ENCODE measurements at places on chromosomes 1 and 21.

DNA sequence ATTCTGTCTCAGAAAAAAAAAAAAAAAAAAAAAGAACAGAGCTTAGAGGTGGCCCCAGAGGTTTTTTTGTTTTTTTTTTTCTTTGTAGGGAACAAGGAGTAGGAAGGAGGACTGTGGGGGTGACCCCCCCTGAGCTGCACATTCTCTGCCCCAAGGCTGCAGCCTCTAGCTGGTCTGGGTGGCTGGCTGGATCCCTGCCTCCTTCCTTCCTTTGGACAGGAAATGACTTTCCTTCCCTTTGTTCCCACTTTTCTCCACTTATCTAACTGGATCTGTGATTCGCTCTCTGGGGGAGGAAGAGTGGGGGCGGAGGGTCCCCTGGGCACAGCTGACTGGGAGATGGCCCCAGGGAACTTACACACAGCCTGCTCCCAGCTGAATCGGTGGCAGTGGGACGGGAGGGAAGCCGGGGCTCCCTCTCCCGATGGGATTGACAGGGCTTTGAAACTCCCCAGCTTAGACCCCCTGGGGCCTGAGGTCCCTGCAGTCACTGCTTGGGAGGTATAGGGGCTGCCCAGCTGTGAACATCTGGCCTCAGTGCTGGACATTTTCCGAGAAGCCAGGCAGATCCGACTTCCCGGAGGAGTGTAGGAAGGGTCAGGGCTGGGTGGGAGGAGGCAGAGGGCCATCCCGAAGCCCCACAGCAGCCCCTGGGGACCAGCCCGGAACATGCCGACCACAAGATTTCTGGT lies 2.1 kb downstream of the FBLIM1 start:
- no peak for DNase-seq

DNA sequence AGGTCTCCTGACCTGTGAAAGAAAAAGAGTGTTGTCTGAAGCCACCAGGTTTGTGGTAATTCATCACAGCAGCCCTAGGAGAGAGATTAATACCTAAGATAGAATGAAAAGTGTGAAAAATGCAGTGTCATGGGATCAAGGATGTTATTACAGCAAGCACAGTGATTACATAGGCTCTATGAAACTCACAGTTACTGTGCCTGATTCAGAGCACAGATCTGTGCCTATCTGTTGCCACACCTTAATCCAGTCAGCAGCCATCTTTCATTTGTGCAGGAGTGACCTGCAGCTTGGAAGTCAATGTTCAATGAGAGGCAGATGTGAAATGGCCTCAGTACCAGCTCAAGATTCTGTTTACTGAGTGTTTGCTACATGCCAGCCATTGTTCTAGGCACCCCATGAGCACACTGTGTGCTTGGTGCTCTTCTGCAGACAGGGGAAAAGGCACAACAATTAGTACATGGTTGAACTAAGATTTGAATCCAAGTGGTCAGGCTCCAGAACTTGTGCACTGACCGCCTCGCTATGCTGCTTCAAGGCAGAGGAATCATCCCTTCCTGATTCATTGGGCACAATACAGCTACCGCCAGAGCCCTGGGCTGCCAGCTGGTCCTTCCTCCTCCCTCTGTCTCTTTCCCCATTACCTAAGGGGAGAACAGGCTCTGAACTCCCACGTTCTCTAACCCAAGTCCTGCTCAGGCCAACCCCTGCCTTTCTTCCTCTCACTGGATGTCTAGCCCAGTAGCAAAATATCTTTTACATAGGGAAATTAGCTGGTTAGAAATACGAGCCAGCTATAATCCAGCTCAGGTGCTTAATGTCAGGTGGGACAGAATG lies 56.3 kb upstream of the NEK2 start:
- DNase-seq = no peak

DNA sequence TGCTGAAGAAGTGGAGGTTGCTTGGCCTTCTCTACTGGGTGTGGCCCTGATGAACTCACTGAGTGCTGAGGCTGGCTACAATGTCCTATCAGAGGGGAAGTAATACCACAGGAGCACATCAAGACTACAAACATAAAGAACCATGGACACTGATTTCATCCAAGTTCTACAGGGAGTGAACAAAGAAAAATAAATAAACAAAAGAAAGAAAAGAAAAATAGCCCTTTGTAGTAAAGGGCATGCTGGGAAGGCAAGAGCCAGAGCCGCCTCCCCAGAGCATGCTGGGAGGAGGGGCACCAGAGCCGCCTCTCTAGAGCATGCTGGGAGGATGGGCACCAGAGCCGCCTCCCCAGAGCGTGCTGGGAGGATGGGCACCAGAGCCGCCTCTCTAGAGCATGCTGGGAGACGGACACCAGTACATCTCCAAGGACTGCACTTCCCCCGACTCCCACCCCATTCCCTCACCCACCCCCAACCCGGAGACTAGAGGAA lies 65.9 kb downstream of the LAMC2 start:
- DNase-seq = no peak

- no peak for DNase-seq
Measured at GRCh38 chr1:175665616-175666015, 77.8 kb downstream of the TNR start.

DNA sequence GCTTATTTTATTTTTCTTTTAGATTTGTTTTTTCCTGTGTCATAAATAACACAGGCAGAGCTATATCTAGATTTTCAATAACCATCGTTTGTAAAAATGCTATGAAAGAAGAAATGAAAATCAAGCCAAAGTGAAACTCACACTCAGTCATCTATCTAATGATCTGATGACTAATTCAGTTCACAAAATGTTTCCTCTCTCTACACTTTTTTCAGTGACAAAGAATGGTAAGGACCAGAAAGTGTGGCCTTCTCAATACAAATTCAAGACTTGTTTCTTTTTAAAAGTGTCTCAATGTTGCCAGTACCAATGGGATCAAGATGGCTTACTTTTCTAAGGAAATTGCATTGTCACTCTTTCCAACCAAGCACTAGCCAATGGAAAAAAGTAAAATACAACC lies 282.8 kb upstream of the PKN2 start:
- DNase-seq = no peak

DNA sequence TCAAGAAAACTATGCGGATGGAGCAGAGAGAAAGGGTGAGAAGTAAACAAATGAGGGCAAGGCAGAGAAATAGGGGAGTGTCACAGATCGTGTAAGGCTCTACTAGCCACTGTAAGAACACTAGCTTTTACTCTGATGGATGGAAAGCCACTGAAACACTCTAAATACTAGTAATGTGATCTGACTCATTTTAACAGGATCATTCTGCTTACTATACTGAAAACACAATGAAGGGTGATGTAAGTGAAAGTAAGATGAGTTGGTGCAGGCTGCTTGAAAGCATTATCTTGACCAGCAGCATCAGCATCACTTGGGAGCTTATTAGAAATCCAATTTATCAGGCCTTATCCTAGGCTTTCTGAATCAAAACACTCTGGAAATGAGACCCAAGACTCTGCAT lies 32.7 kb downstream of the TUT4 start:
- DNase-seq = no peak

- no peak for DNase-seq
Measured at GRCh38 chr1:42700006-42700405, 17.8 kb downstream of the YBX1 start.

DNA sequence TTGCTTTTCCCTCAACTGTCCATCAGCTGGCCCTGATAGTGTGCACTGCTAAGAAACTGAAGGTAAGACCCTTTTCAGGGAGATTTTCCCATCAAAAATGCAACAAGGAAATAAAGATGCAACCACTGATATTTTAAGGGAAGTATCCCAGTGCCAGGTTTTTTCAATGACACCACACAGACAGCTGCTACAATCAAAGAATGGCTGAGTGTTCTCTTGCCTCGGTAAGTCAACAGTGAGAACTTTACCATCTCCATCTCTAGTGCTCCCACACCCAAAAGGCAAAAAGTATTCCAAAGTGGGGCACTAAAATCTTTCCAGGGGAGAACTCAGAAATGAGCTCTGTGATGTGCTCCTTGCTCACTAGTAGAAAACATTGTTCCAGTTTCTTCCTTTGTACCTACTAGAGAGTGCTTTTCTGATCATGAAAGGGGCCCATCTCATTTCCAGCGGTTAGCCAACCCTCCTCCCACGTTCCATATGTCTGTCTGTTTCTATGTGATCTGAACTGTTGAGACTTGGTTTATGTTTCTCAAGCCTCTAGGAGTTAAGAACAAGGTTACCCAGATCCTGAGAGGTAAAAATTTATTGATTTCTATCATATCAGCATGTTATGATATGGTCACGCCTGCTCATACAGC lies 67.6 kb upstream of the NEK2 start:
- no peak for DNase-seq

- no peak for DNase-seq
Measured at GRCh38 chr1:207839083-207839413, 71.9 kb downstream of the CD34 start.

DNA sequence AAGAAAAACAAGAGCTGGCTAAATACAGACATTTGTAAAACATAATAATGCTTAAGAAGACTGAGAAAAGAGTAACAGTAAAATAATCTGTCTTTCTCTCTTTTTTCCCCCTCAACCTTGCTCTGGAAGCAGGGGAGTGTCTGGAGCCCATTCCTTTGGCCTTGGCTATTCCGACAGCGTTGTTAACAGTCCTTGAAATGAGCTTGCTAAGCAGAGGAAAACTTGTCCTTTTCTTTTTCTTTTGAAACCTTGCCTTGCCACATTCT lies 6.7 kb upstream of the CA6 start:
- DNase-seq = no peak
